Smooth muscle cell of the pulmonary artery (primary cell): ENCODE measurements at places on chromosomes 12 and 14. TPM values are rescaled to one million over a fixed set of nuclear protein-coding genes. Genes with fewer than 3 reads are reported as not detected.

LRRC10 gene
- not detected in 2 replicates for total RNA-seq

PRPF40B gene
- total RNA-seq = 11.3 and 13.0 TPM in 2 replicates

KRT81 gene
- total RNA-seq = 0.13 and 0.20 TPM in 2 replicates

LHX5 gene
- total RNA-seq = not detected in 2 replicates

SIX6 gene
- not detected in 2 replicates for total RNA-seq

ANKRD33 gene
- total RNA-seq = 0.03 TPM in 1 of 2 replicates, not detected in the other

SOAT2 gene
- not detected in 2 replicates for total RNA-seq

TAS2R7 gene
- total RNA-seq = not detected in 2 replicates

SDR9C7 gene
- total RNA-seq = not detected in 2 replicates

SLC6A12 gene
- total RNA-seq = not detected in 2 replicates

CCDC196 gene
- total RNA-seq = not detected in 2 replicates

GPR135 gene
- total RNA-seq = 4.9 and 5.0 TPM in 2 replicates

CCDC198 gene
- not detected in 2 replicates for total RNA-seq

SYCP3 gene
- total RNA-seq = 0.07 and 0.33 TPM in 2 replicates

ANO2 gene
- total RNA-seq = 0.07 TPM in 1 of 2 replicates, not detected in the other
